Naive thymus-derived CD8-positive, alpha-beta T cell (primary cell): ENCODE measurements at places on chromosomes 12 and 14. TPM values are rescaled to one million over a fixed set of nuclear protein-coding genes. Genes with fewer than 3 reads are reported as not detected.

DNA sequence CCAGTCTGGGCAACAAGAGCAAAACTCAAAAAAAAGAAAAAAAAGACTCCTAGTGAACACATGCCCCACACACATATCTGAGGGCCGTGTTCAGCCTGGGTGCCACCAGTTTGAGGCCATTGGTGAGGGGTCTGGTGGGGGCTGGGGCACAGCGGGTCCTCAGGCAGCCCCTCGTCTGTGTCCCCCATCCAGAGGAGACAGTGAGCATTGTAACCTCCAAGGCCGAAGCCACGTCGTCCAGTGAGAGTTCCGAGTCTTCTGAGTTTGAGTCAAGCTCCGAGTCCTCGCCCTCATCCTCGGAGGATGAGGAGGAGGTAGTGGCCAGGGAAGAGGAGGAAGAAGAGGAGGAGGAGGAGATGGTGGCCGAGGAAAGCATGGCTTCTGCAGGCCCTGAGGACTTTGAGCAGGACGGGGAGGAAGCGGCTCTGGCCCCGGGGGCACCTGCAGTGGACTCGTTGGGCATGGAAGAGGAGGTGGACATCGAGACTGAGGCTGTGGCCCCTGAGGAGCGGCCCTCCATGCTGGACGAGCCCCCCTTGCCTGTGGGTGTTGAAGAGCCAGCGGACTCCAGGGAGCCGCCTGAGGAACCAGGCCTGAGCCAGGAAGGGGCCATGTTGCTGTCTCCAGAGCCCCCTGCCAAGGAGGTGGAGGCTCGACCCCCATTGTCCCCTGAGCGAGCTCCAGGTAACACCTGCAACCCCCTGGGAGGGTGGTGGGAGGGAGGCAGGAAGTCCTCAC lies 15.6 kb downstream of the SETD1B start:
- no peak for DNase-seq

- DNase-seq: no peak
Observed at GRCh38 chr14:76320486-76320885, 55.5 kb upstream of the ESRRB start.

GRCh38 chr12:11085419-11085818 lies 6.7 kb downstream of the TAS2R43 start:
- DNase-seq: no peak

The DPF3 gene
- total RNA-seq: 0.55 TPM

The MSRB3 gene
- total RNA-seq: not detected

DNA sequence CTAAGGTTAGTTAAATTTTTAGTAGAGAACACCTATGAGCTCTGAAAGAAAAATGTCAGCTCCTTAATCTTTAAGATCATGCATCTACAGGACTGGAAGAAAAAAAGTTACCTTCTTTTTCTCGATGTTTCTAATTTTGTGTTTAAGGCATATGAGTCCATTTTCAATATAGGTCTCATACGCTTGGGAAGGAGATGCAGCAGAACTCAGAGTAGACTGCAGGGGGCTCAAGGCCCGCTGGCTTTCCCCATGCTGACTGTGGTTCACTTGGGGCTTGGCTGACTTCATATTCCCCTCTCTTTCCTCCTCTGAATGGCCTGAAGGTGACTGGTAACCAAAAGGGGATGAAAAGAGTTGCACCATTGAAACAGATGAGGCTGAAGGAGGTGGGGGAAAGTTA lies 1.5 kb downstream of the CAPRIN2 start:
- peak; percentile 29 for DNase-seq

The PIWIL1 gene
- total RNA-seq: not detected

DNA sequence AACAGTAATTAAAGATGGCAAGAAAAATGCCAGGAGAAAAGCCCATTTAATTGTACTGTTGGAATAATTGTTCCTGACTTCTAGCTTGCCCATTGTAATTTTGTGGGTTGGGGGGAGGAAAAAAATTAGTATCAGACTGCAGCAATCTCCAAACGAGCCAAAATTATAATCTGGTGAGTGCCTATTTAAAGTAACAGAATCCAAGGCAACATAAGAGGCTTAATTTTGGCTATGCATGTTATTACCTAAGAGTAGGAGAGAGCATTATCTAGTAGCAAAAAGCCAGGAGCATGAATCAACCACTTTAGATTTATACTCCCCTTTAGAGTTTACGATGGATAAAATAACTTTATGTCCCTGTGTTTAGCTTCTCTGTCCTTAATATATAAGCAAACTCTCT lies 14.6 kb upstream of the DENND5B start:
- no peak for DNase-seq

GRCh38 chr12:114406316-114406983 lies 506 bp upstream of the TBX5 start:
- DNase-seq: no peak

The AMDHD1 gene
- 2.0 TPM for total RNA-seq

DNA sequence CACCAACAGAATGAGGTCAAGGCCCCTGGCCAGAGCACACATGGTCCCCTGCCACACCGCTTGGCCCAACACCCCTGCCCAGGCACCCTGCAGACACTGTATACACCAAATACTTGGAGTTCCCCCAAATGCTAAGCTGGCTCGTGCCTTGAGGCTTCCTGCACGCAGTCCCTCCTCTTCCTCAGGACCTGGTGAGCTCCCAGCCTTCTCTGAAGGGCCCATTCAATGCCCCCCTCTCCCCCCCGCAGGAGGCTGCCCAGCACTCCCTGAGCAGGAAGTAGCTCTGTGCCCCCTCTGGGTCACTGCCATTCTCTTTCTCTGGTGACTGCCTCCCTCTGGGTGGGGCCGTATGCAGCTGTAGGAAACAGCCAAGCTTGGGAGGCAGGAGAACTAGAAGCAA lies 75.3 kb downstream of the ITPK1 start:
- DNase-seq: no peak

DNA sequence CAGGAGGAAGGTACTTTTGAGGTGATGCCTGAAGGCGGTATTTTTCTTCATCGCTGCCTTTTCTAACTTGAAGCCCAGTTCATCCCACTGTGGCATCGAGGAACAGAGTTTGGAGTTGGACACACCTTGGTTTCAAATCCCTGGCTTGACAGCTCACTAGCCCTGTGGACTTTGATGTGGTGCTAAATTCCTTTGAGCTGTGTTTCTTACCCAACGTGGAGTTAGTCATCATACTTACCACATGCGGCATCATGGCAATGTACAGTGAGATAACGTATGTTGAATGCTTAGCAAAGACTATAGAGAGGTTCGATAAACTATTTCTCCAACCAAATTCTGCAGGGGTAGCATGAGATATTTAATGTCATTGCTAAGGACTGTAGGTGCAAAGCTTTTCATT lies 3.4 kb downstream of the PLEKHG3 start:
- DNase-seq: no peak

DNA sequence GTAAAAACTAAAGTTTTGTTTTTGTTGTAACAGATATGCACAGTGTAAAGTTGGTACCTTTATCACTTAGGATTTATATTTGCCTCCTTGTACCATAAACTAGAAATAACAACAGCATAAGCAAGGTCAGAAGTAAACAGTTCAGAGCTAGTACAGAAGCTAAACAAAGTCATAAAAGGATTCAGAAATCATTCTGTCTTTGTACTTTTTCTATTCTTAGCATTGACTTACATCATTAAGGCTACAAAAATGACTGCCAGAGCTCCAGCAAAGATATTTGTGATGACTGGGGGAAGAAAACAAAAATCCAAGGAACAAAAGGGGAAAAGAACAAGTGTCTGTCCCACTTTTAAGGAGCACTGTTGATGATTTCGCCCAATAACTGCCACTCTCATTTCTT lies 347.2 kb downstream of the CCDC91 start:
- DNase-seq: no peak

DNA sequence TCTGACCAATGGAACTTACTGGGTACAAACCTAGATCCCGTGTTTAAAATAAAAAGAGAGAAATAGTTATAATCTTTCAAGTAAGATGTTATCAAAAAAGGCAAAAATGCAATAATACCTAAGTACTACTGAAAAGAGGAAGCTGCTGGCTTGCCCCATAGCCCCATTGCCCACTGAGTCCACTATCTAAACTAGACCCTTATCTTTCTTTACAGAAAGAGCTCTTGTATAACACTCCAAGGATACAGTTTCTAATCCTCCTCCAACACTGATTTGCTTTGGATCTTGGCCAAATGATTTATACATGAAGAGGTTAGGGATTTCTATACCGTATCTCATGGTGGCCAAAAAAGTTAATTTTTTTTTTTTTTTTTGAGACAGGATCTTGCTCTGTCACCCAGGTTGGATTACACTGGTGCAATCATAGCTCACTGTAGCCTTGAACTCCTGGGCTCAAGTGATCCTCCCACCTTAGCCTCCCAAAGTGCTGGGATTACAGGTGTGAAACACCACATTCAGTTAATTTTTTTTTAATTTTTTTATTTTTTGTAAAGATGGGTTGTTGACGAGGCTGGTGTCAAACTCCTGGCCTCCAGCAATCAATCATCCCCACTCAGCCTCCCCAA lies 2.6 kb downstream of the GXYLT1 start:
- no peak for DNase-seq

- DNase-seq: no peak
Observed at GRCh38 chr12:24899503-24900075, 49.3 kb downstream of the BCAT1 start.

- DNase-seq: no peak
Observed at GRCh38 chr14:78405079-78405856, 235.1 kb downstream of the NRXN3 start.

DNA sequence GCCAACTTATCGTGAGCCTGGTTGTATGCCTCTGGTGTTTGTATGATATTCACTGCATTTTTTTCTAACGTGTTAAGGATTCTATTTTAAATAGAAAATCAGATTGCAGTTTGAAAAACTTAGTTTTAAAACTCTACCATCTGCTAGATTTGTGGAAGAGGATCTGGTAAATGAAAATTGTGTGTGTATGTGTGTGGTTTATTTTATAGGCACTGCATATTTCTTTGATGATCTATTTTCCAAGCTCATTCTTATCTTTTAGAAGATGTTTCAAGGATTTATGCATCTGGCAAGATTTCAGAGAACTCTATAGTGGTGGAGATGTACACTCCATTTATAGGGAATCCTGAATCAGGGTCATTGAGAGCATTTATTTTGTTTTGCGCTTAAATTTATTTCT lies 69.8 kb downstream of the HMGA2 start:
- no peak for DNase-seq

The ADCY6 gene
- total RNA-seq: not detected

The VDR gene
- 0.73 TPM for total RNA-seq

DNA sequence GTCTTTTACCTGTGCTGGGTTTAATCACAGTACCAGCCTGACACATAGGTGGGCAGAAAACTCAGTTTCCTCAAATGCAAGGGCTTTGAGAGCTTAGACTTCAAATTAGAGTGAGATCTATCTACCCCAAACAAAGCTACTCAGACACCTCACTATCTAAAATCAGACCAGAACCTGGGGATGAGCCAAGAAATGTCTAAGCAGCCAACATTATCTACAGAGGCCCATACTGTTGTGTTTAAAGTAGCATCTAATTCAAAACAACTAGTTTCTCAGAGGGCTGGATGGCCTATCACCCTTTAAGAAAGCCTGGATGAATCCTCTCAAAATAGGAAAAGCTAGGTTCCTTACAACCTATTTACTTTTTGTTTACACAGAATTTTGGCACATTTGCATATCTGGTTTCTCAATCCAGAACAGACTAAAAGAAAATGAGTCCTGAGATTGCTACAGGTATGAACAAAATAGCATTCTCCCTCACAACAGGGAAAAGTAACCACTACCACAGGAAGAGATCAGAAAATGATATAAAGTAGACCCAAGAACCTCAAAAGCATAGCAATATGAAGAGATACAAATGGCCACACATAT lies 142.4 kb downstream of the ZFP36L1 start:
- DNase-seq: no peak

The CLEC9A gene
- total RNA-seq: not detected

The GCH1 gene
- total RNA-seq: 24.6 TPM

DNA sequence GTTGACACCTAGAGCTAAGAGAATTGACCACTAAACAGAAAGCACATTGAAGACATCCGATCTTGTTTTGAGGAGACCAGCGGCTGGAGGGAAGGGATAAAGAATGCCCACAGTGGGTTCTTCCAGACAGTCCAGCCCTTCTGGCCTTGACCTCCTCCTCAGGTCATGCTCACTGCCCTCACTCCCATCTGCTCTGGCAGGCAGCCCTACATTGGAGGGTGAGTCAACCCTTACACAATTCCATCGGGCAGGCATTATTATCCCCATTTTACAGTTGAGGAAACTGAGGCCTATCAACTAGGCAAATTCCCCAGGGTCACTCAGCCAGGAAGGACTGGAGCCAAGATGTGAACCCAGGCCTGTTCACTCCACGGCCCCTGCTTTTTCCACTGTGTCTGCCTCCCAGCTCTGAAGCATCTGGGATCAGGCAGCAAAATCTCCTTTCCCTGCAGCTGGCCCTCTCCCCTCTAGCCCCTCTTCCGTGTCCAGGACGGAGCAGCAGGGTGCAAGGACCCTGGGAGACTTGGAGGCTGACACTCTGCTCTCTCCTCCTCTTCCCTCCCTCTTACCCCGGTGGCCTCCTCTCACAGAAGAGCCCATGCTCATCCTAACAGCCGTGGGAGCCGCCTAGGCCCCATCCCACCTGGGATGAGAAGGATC lies 5.3 kb downstream of the SCNN1A start:
- no peak for DNase-seq

GRCh38 chr14:96790706-96791105 lies 6.5 kb upstream of the VRK1 start:
- DNase-seq: no peak

DNA sequence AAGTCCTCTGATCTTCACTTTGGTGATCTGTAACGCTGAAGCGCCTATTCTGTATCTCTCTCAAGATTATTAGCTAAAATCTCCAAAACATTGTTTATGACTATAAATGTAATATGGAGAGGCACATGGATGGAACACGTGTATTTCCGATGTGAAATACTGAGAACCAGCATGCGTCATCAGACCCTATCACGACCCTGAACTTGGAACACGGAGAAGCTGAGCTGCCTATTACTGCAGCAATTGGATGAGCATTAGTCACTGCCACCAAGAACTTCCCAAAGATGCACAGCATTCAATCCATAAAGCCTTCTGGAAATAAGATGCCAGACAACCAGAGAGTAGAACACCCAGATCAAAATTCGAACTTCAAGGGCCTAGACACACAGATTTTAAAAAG lies 61.9 kb downstream of the PRKAB1 start:
- DNase-seq: no peak

DNA sequence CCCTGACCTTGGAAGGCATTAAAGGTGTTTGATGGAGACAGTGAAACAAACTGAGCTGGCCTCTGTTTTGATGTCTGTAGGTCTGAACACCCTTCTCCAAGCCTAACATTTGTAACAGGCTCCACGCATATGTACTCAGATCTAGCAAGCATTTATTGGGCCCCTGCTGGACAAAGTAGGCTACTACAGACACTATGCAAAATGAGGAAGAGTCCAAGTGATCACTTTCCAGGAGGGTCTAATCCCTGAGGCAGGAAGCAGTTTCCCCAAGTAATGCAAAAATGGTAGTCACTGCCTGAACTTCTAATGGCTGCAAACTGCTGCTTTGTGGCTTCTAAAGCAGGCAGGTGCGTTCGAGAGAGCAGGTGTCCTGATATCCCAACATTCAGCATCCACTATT lies 405.8 kb downstream of the MED13L start:
- DNase-seq: no peak

DNA sequence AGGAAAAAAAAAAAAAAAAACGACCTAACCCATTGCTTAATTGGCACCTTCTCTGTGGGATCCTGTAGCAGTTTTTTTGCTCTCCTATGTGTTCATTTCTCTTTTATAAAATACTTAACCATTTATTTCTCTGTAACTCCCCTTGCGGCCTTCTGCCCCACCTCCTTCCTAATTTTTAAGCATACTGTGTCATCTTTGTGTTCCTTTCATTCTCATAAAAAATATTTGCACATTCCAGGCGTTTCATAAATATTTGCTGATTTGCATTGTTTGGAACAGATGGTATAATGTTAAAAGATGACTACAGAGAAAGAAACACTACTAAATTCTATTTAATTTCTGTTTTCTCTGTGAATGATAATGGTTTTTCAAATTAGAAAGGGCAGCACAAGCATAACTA lies 77.9 kb downstream of the NPAS3 start:
- no peak for DNase-seq

The SPIC gene
- total RNA-seq: not detected
